Germinal center (tissue), 1 donor: ENCODE measurements at places on chromosomes 2 and 18.

GRCh38 chr2:216956820-216957493 lies 97.1 kb upstream of the TNP1 start:
- DNase-seq = no peak

DNA sequence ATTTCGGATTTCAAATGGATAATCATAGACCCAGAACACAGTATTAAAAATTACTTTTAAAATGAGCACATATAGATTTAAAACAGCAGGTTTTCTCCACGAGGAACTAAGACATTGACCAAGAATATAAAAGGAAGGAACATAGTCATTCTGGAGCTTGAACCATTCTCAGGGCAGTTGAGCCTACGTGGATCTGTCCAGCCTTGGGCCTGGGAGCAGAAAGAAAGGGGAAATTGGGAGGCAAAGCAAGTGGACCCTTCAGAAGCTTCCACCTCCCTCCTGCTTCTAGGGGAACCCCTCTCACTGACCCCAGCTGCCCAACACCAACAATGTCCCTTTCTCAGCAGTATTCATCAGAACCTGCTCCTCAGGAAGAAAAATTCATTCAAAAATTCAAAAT lies 31.4 kb upstream of the TTC39C start:
- DNase-seq = no peak

- no peak for DNase-seq
Measured at GRCh38 chr2:82879803-82880202, 1579.3 kb downstream of the SUCLG1 start.

- no peak for DNase-seq
Measured at GRCh38 chr2:222707102-222707688, 35.7 kb downstream of the MOGAT1 start.

DNA sequence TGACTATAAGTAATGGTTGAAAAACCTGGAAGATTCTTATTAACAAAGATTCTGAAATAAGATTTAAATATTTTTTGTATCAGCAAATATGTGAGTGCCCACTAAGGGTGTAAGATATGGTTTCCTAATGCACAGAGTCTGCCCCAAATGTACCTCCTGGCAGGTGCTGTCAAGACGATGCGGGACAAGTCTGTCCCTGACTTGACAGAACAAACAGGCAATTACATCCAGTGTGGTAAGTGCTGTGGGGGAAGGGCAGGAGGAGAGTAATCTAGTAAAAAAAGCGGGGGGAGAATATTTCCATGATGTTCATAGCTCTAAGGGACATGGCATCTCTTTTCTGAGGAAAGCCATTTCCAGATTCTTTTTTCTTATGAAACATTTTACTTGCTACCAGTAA lies 127.5 kb downstream of the COL4A4 start:
- no peak for DNase-seq

DNA sequence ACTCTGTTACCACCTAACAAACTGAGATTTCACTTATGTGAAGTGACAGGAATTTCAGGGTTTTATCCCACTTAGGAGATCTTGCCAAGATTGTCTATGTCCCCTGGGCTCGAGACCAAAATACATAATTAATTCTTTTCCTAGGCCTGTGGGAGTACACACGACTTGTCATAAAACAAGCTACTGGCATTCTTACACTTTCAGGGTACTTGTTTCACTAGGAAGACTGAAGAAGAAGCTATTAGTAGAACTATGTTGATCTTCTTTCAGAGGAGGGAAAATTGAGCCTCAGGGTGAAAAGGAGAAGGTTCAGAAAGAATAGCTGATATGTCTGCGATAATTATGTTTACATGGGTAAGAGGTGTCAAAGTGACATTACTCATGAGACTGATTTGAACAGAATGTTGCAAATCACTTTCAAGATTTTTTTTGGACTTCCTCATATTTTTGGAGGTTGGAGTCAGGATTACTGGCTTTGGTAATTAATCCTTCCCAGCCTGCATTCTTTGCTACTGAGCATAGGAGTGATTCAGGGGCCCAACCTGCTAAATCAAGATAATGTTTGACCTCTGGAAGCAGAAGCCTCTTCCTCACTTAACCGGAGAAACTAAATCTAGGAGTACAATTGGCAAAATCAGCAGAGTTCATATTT lies 240.0 kb upstream of the NT5C1B start:
- DNase-seq = no peak
